ENCODE measurements at places on chromosomes 12 and 14.

DNA sequence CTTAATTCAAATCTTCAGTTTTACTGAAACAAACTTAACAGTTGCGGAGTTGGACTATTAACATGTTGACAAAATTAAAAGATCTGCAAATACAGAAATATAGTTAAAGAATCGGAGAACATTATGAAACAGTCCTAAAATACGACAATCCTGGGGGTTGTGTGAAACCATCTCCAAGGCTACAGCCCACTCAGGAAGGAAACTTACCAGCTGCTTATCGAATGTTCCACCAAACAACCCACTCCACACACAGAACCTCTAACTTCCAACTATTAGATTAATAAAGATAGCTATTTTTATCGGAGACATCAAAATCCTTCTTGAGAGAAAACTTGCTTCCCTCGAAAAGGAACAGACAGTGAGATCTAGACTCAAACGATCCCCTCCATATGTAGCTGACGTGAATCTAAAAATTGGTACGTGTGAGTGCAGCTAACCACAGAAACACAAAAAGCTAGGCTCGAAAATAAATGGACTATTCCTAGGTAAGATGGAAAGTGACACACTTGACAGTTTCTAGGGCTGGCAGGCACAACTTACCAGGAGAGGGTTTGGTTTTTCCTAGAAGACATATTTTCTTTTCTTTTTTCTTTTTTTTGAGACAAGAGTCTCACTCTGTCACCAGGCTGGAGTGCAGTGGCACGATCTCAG lies 12.9 kb downstream of the VPS37B start:
- no peak for DNase-seq

DNA sequence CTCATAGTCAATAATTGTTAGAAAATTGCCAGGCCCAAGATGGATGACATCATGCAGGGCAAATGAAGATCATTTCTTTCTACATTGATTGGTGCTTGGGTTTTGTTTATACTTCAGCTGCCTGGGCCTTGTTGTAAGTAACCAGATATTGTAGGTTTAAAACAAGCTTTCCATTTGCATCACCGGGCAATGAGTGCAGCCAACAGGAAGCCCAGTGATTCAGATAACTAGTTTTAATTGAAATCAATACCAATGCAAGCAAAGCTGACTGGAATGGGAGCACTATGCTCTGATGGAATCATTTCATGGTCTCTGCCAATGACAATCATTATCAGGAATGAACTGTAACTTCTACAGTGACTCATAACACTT lies 279.3 kb downstream of the DUSP6 start:
- no peak for DNase-seq

DNA sequence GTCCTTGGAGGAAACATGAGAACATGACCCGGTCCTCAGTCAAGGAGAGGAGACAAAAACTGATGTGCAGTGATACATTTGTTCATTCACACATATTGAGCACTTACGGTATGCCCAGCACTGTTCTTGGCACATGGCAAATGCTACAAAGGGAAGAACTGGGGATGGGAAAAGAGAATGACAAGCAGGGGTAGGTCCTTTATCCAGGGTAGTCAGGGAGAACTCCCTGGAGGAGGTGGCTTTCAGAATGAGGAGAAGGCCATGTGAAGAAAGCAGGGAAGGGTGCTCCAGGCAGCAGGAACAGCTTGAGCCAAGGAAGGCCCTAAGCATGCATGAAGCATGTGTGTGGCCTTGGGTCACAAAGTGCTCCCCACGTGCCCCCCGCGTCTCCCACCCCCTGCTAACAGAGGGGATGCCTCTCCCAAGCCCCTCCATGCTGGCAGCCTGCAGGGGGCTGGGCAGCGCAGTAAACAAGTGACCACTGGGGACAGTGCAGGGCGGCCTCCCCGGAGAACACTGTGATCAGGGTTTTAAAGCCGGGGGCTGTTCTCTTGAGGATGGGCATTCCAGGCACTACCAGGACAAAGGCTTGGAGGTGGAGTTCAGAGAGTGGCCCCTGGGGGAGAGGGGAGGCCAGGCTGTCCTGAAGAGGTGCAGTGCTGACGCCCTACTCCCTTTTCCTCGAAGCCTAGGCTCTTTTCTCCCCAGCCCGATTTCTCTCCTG lies 71.0 kb downstream of the PHETA1 start:
- DNase-seq, result no peak

DNA sequence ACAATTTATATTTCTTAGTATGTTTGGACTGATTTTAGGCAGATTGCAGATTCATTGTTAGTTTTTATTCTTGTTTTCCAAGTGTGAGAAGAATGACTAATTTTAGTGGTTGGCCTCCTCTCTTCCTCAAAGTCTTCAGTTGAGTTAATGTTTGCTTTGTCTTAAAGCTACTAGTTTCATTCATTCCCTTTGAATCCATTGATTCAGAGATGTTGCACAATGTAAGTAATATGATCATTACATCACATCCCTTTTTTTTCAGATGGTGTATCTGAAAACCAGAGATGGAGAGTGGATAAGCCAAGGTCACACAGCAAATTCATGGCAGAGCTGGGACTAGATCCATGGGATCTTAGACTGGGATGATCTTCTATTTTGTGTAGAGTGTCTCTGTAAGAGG lies 577.5 kb downstream of the BCL11B start:
- DNase-seq, result no peak

DNA sequence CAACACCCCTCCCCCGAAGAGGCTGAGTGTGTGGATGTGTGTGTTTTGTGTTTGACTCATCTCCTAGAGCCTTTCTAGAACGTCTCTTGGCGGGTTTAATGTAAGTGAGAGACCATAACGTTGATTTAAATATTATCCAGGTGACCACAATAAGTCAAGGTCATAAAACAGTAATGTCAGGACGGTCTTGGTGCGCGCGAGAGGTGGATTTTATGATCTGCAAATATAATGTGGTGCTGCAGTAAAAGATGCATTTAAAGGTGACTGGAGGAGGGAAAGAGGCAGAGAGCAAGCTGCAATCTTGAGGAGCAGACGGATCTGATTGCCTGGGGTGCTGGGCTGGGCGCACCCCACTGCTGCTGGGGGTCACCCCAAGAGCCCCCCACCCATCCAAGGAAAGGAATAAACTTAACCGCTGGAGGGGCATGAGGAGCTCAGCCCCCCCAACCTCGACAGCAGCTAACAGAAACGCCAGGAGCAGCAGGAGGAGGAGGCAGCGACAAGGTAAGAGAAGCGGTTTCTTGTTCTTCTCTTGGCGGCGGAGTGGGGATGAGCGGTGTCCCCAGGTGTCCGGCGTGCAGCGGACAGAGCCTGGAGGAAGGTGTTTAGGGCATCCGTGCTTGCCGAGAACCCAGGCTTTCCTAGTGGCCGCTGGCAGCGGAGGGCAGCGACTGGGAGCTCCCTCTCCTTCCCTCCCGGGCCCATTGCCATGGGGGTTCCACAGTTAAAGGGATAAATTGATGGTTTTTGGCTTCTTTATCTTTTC lies 5.5 kb downstream of the HOXC10 start:
- no peak for DNase-seq

DNA sequence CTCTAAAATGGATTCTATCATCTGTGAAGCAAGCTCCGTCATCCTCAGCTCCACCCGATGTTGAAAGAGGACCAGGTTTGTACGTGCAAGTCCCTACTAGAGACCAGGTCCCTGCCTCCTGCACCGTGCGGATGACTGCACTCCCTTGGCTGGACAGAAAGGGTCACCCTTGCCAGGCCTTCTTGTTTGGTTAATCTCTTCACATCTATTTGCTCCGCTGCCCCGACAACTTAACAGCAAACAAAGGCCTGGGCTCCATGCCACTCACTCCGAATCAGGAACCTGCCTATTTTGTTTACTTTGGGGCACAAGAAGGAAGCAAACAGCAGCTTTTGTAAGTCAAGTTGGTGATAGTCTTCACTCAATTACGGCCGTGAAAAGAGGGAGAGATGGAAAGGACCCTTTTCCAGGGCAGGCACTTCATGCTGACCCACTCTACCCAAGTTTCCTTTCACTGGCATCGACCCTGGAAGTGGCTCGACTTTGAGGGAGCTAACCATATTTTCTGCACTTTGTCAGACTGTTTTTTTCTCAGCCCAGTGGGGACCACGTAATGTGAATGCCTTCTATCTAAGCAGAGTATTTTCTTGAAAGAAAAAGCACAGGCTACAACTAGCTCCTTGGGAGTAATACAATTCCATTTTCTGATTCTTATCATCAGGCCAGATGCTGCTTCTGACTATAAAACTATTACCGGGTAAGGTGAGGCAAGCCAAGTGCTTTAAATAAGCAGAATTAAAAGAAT lies 202.6 kb downstream of the FOXN3 start:
- peak; percentile 44 for DNase-seq

GRCh38 chr12:78208092-78208491 lies 377.4 kb downstream of the NAV3 start:
- no peak for DNase-seq

DNA sequence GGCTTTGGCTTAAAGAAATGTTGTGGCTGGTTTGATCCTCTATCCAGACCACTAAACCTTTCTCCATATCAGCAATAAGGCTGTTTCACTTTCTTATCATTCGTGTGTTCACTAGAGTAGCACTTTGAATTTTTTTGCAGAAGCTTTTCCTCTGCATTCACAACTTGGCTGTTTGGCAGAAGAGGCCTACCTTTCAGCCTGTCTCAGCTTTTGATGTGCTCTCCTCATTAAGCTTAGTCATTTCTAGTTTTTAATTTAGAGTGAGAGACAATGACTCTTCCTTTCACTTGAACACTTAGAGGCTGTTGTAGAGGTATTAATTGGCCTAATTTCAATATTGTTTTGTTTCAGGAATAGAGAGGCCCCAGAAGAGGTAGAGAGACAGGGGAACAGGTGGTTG lies 13.8 kb downstream of the KCNMB4 start:
- no peak for DNase-seq

DNA sequence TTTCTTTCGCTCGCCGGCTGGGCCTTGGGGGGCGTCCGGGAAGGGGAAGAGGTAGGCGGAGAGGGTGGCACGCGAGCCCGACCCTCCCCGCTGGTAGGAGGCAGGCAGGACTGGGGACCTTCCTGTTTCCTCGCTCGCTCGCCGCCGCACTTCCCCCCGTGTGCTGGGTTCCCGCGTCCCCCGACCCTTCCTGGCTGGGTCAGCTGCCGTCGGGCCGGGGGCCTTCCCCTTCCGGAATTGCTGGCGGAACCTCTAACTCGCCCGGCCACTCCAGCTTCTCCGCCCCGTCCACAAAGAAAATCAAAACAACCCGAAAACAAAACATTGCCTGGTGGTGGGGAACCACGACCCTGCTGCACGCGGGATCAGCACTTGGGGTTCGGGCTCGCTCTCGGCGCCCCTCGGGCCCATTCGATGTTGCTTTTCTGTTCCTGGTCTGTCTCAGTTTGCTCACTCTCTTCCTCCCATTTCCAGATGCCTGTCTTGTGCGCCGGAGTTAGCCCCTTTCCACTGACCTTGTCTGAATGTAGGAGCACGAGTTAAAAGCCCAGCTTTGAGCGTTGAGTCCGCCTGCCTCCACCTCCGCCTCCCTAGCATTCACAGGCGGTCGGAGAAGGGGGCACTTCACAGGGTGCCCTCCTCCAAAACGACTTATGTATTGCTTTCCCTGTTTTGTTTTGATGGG lies 581 bp downstream of the PAPOLA start:
- DNase-seq, result peak; percentile 75

DNA sequence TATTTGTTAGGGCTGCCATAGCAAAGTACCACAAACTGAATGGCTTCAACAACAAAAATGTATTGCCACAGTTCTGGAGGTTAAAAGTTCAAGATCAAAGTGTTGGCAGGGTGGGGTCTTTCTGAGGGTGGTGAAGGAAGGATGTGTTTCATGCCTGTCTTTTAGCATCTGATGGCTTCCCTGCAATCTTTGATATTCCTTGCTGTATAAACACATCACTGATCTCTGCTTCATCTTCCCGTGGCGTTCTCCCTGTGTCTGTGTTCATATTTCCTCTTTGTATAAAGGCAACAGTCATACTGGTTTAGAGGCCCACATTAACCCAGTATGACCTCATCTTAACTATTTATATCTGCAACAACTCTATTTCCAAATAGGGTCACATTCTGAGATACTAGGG lies 167.5 kb downstream of the BTG1 start:
- DNase-seq, result no peak

DNA sequence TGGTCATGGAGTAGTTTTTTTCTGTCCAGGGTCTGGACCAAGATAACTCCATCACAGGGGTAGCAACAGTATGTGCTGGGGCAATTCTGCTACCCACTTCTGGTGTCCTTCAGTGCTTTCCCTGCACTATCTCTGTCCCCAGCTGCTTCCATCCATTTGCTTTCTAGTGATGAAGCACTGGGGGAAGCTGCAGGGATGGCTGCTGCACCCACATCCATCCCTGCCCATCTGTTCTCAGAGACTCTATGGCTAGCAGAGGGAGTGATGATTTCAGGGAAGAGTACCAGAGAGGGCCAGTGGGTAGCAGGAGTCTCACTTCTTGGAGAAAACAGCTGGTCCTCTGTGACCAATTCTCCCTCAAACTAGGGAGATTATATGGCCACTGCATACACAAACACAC lies 44.1 kb downstream of the ETV6 start:
- no peak for DNase-seq

DNA sequence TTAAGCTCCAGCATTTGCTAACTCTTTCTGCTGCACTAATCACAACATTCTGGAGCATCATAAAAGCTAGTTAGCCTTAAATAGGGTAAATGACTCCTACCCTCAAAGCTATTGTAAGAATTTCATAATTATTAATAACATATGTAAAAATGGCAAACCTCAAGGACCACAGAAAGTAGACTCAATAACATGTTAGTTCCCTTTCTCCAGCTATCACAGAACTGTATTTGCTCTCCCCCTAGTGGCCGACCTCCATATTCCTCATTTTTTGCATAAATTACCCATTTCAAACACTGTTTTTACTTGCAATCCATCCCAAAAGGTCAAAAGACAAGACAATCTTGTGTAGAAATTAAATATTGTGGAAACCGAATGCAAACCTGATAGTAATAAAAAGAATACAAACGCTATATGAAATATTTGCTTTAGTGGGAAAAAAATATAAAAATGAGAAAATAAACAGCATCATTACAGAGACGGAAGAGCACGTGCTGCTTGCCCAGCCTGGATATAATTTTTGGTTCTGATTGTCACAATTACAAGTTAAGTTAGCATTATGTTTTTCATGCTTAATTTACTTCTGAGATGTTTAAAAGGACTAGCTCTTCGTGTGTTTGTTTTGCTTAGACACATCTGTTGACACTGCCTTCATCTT lies 97.9 kb downstream of the RERGL start:
- peak; percentile 9 for DNase-seq

GRCh38 chr12:101619858-101620761 lies 25.3 kb downstream of the MYBPC1 start:
- peak; percentile 24 for DNase-seq

GRCh38 chr14:69313176-69313575 lies 53.2 kb downstream of the GALNT16 start:
- no peak for DNase-seq

DNA sequence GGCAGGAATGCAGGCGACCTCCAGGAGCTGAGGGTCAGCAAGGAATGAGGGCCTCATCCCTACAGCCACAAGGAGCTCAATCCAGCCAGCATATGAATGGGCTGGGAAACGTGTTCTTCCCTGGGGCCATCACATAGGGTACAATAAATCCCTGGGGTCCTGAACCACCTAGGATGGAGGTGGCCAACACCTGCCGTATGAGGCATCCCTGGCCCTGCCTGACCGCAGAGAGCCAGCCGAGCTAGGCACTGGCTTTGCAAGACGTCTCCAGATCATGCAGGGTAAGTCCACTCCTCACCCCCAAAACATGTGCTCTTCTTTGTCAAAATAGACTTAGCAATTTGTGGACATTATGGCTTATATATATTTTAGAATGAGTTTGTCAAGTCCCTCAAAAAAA lies 303.7 kb upstream of the DIO3 start:
- no peak for DNase-seq

Data from NCI-H2171 treated with DMSO at 0.1 percent for 48 hours (cell line).